Mesenchymal stem cell (in vitro differentiated cells and primary cell): ENCODE measurements at places on chromosomes 5 and 9.

GRCh38 chr5:125499636-125500332 is 753.3 kb upstream of the ZNF608 start:
- no peak for DNase-seq

- peak; percentile 43 for DNase-seq
These were observed 259.9 kb upstream of the TARS1 start for GRCh38 chr5:33180900-33181299.

GRCh38 chr9:137021979-137022661 is 5.9 kb downstream of the ABCA2 start:
- peak; percentile 61 for DNase-seq

GRCh38 chr5:4542145-4542778 is 597.9 kb upstream of the ADAMTS16 start:
- DNase-seq = no peak

DNA sequence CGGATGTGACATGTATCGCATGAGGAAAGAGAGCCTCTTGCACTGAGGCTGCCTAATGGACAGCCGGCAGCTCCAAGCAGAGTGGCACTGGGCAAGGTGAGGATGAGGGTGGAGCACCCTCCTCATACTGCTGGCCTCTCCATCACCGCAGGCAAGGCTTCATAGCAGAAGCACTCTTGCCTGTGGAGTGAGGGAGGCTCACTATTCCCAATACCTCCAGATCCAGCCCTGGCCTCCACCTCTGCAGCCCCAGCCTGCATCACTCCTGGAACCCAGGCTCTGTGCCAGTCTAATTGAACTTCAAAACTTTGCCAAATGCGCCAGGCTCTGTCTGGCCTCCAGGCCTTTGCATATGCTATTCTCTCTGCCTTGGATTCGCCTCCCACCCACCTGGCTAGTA is 29.7 kb upstream of the ARAP3 start:
- DNase-seq = no peak

GRCh38 chr5:157494178-157494832 is 34.3 kb downstream of the NIPAL4 start:
- no peak for DNase-seq

DNA sequence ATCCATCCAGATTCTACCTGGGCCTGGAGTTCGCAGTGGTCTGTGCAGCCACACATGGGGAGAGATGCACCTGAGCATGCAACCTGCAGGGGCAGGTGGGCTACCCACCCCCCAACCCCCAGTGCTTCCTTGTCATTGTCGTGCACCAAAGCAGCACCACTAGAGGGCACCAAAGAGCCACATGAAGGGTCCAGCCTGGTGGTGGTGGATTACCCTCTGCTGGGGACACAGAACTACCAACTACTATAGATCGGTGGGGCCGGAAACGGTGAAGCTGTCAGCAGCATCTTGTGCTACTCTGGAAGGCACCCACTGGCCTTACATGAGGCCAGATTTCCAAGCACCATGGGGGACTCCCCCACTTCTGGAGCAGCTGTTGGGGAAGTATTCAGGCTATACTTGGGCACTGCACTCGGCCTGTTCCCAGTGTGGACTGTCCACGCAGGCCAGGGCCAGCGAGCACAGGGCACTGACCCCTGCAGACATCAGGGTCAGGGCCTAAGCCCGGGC is 60.2 kb upstream of the TBC1D2 start:
- peak; percentile 82 for DNase-seq

- peak; percentile 53 for DNase-seq
These were observed 616.4 kb upstream of the NUDT12 start for GRCh38 chr5:104178829-104179456.

GRCh38 chr9:122718038-122718437 is 5.8 kb upstream of the OR1L4 start:
- DNase-seq = no peak

DNA sequence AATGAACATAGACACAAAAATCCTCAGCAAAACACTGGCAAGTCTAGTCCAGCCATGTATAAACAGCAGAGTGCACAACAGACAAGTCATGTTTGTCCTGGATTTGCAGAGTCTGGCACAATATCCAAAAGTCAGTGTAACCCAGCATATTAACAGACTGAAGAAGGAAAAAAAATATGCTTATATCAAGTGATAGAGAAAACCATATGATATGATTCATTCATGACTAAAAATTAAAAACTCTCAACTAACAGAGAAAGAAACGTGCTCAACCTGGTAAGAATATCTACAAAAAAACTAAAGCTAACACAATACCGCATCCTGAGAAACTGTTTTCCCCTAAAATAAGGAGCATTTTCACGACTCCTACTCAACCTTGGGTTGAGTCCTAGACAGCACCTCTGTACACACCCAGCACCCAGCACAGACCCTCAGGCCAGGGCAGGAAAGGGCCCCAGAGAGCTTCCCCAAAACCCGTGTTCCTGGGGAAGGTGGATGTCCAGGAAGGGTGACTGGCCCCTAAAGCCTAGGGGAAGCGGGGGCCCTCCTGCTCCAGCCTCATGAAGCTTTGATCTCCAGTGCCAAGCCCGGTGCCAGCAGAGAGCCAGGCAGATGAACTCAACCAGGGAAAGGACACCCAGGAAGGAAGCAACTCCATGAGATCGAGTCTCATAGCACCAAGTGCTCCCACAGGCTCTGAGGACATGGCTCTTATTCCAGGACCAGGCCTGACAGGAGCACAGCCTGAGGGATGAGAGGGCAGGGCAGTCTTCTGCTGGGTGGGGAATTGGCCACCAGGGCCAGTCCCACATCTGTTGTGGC is 38.9 kb downstream of the ADAMTS2 start:
- DNase-seq = no peak

GRCh38 chr5:112641515-112642110 is 96.1 kb upstream of the APC start:
- no peak for DNase-seq

GRCh38 chr9:119044806-119045205 is 324.4 kb downstream of the BRINP1 start:
- DNase-seq = peak; percentile 31

DNA sequence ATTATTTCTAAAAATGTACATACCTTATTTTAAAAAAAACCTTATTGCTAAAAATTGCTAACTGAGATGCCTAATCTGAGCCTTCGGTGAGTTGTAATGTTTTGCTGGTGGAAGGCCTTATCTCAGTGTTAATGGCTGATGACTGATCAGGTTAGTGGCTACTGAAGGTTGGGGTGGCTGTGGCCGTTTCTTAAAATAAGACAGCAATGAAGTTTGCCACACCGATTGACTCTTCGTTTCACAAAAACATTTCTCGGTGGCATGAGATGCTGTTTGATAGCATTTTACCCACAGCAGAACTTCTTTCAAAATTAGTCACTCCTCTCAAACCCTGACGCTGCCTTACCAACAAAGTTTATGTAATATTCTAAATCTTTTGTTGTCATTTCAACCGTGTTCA is 14.7 kb downstream of the CENPK start:
- DNase-seq = no peak

GRCh38 chr5:123088031-123088805 is 823 bp upstream of the PRDM6 start:
- DNase-seq = peak; percentile 45

GRCh38 chr5:35430381-35431162 is 187.1 kb upstream of the SPEF2 start:
- no peak for DNase-seq

GRCh38 chr9:91681461-91682305 is 258.1 kb upstream of the NFIL3 start:
- DNase-seq = peak; percentile 66

DNA sequence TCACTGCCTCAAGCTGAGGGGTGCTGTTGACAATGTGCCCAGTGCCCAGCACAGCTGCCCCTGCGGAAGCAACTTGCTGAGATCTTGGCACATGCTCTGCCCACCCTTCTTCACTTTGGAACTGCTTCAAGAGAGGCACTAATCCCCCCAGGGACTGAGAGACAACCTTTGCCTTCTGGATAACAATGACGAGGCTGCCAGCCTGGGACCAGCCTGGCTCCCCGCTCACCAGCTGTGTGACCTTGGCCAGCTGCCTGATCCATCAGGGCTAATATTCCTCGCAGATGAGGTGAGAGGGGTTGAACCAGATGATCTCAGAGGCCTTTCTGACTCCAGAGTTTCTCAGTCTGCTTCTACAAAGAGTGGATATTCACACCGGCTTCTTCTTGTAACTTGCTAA is 81.0 kb downstream of the SHB start:
- no peak for DNase-seq

DNA sequence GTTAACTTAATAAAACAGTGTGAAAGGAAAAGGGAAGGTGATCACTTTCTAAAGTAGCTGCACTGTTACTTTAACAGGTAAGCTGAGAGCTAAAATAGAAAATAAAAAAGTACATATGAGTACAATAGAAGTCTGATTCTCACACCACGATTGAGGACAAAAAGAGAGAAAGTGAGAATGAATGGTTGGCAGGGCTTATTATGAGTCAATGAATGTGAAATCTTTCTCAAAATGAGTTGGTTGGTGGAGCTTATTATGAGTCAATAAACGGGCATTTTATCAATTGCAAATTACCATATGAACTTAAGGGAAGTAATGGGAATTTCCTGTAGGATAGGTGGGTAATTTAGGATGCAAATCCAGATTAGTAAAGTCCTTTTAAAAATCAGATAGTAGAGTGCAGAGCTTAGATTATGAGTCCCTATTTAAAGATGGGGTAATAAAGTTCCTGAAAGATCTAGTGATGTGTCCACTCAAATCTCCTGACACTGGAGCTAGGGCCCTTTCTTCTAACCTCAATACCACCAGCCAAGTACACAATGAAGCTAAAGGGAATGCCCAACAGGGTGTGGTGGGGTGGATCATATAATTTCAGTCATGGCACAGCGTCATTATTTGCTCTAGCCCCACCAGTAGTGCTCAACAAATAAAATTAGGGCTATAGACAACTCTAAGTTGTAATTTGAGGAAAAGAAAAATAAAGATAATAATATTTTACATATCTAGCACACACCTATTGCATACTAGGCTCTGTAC is 21.1 kb upstream of the TLR4 start:
- no peak for DNase-seq

GRCh38 chr5:158970121-158970520 is 129.6 kb downstream of the EBF1 start:
- no peak for DNase-seq

- no peak for DNase-seq
These were observed 1821.0 kb downstream of the EFNA5 start for GRCh38 chr5:105849701-105850100.

DNA sequence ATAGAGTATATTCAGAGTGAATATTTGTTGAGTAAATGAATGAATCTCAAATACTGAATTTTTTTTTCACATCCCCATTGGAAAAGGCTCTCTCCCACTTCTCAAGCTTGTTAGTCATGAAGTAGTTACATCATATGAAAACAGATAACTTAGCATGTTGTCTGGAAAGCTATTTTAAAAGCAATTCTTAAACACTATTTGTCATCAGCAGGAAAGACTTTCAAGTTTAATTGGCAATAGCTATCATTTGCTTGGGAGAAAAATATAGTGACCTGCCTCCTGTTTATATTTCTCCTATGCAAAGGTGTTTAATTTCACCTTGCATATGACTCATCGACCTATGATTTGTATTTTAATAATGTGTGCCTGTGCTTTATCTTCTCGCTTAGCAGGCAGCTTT is 499.8 kb upstream of the GRIA1 start:
- DNase-seq = no peak

DNA sequence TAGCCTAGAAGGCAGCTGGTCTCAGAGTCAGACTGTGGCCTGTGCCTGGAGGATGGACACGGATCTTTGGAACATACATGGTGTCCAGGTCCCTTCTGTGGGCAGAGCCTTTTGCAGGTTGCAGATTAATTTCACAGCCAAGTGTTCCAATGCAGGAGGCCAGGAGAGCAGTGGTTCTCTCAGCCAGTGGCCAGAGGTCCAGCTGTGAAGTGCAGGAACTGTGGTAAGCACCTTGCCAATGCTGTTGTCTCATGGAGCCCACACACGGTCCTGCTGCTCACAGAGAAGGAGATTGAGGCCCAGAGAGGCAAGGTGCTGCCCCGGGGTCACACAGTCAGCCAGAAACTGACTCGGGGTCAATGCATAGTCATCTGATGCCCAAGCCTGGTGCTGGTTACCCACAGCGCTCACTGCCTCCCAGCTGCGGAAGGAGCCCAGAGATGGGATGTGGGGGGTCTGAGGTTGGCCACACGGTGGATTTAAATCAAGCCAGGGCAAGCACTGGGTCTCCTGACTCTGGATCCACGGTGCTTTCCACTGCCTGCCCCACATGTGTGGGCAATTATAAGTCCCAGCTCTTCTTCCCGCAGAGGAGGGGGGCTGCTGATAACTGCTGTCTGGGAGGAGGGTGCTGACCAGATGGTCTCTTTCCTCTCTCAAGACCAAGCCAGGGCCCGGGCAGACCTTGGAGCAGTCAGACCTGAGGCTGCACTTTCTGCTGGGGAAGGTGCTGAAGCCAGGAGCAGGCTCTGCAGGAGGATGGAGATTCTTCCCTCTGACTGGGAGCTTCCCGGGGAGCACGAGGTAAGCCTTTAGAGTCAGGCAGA is 2.8 kb downstream of the PDGFRB start:
- peak; percentile 63 for DNase-seq

- no peak for DNase-seq
These were observed 6.6 kb downstream of the COL15A1 start for GRCh38 chr9:98950262-98950661.

DNA sequence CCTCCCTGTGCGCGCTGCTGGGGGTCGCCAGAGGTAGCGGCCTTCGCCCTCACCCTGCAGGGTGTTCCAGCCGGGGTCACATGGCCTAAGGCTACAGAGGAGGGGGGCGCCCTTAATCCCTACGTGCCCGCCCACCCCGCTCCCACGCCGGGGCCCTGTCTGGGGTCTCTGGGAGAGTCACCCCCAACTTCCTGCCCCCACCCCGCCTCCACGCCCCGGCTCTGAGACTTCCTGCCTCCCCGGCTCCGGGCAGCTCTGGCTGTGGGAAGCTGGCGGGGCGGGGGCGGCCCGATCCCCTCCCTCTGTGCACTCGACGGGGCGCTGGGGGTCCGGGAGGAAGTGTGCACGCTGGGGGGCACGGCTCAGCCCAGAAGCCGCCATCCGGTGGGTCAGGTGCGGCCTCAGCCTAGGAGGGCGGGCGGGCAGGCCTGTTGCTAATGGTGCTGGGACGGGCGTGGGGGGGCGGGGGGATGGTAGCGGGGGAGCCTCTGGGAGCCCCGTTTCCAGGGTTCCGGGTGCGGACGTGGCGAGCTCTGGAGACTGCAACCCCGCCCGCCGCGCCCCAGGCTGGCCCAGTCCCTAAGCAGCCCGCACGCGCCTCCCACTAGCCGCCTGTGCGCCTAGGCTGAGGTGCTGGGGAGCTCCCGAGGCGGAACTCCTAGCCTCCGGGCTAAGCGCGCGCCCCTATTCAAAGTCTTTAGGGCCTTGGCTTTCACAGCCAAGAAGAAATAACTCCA is 61.6 kb downstream of the CXXC5 start:
- peak; percentile 41 for DNase-seq

- no peak for DNase-seq
These were observed 86.0 kb upstream of the ZNF618 start for GRCh38 chr9:113790093-113790492.
